ENCODE measurements at places on chromosomes 1 and 21. TPM values are rescaled to one million over a fixed set of nuclear protein-coding genes. Genes with fewer than 3 reads are reported as not detected.

The PCSK9 gene
- not detected for polyA plus RNA-seq

DNA sequence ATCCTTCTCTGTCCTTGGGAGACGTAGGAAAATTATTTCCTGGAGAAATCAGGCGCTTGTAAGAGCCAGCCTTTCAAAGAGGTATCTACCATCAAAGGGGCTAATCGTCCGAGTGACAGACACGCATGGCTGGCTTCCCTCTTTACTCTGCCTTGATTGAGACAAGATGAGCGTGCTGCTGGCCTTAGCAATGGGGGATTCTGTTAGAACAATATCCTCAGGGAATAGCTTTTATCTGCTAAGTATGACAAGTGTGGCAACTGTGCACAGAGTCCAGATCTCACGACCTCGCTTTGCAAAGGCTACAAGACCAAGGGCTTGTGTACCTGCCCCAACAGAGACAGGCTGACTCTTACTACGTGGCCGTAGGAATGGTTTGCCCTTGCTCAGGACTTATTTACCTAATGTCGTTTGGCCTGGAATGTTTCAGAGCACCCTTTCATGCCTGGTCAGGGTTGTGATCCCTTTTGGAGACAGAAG, 417.1 kb downstream of the KIF26B start:
- no peak for DNase-seq

- no peak for DNase-seq
Observed at GRCh38 chr21:24590261-24590660, 1017.0 kb downstream of the MRPL39 start.

DNA sequence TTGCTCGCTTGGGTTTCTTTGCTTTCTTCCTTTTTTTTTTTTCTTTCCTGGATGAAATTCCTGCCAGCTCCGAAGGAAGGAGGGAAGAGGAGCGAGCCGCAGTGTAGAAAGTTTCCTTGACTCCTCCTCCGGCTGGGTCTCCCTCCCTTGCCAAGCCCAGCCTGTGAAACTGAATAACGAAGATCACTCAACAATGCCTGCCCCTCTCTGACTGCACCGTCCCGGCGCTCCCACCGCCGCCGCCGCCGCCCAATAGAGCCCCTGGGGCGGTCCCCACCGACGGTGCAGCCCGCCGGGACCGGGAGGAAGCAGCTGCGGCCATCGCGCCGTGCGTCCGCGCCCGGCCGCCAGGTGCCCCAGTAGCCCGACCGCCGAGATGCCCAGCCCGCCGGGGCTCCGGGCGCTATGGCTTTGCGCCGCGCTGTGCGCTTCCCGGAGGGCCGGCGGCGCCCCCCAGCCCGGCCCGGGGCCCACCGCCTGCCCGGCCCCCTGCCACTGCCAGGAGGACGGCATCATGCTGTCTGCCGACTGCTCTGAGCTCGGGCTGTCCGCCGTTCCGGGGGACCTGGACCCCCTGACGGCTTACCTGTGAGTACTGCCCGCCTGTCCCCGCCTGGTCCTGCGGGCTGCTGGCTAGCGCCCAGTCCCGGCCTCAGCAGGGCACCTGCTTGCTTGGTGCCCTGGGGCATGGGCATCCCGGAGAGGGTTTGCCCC, at the start of gene LGR6:
LGR6 (plus strand) TSS at position 186 of the 714 bp plus-strand sequence; CDS start at position 377, 191 bp downstream.
- no peak for DNase-seq

DNA sequence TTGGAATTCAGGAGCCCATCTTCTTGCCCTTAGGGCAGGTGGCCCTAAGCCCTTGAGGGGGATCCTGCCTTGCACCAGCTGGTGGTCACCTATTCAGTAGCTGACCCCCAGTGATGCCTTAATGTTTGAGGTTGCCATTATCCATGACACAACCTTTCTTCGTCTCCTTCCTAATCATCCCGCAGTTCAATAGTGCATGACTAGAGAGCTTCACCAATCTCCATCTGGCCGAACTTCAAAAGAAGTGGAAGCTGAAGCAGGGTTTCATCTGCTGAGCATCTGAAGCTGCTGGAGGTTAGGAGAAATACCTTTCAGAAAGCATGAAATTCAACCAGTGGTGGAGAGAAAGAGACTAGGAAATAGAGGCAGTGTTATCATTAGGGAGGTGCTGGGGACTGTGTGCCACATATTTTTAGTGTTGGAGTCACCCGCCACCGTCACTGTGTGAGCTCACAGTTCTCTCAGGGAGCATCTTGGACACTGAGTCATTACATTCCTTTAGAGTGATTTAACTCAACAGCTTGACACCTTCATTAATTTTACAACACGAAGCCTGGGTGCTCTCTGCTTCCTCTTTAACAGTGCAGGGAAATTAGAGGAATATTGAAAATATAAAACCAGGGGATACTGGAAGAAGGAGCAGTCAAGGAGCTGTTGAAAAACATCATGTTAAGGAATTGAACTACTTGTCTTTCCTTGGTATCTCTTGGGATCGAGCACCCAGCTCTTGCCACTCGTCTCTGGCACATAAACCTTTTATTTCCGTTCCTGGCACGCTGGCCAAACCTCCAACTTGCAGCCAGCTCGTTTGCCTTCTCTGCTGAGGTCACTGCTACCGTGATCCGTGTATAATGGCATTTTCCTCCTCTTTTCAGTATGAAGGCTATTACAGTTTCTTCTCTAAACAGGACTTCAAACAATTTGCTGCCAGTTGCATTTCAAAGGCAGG, 53.6 kb downstream of the PEX14 start:
- DNase-seq: no peak
